ENCODE measurements at places on chromosomes 7 and 10.

DNA sequence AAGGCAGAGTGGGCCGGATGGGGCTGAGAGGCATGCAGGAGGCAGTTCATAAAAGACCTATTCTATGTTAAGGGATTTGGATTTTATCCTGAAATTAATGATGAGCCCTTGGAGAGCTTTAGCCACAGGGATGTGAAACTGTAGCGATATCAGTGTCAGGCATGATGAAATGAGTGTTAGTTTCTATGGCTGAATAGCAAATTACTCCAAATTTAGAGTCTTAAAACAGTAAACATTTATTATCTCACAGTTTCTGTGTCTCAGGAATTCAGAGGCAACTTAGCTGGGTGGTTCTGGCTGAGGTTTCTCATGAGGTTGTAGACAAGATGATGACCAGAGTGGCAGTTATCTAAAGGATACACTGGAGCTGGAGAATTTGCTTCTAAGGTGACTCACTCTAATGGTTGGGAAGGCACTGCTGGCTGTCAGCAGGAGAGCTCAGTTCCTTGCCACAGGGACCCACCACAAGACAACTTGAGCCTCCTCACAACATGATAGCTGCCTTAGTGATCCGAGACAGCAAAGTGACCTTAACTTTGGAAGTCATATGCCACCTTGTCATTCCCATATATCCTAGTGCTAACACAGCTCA, 36.7 kb upstream of the SFTPD start:
- no peak for DNase-seq

- no peak for DNase-seq
Observed at GRCh38 chr10:92530891-92531535, 42.9 kb downstream of the IDE start.

- peak; percentile 11 for DNase-seq
Observed at GRCh38 chr7:47045207-47046051, 536.5 kb downstream of the TNS3 start.

GRCh38 chr10:103507235-103508191, 14.0 kb downstream of the NEURL1 start:
- DNase-seq = no peak

All from Ammon's horn (tissue), 1 donor.